ENCODE measurements at places on chromosomes 16 and 17.

- no peak for DNase-seq
These were observed 8.7 kb downstream of the FAM234A start for GRCh38 chr16:243348-243747.

DNA sequence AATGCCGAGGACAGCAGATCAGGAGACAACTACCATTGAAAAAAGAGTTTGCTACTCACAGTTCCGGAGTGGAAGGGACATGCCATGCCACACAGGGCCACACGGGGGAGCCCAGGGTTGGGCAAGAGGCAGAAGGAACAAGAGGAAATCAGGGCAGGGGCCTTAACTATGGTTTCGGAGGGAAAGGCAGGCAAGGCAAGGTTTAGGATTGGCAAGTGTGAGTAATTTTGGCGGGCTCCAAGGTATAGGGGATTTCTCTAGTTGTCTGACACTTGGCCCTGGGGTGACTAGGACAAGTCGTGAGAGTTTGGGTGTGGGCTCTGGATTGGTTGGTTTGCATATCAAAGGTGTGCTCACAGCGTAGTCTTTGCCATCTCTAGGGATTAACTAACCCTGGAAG lies 27.0 kb upstream of the NTN1 start:
- no peak for DNase-seq

DNA sequence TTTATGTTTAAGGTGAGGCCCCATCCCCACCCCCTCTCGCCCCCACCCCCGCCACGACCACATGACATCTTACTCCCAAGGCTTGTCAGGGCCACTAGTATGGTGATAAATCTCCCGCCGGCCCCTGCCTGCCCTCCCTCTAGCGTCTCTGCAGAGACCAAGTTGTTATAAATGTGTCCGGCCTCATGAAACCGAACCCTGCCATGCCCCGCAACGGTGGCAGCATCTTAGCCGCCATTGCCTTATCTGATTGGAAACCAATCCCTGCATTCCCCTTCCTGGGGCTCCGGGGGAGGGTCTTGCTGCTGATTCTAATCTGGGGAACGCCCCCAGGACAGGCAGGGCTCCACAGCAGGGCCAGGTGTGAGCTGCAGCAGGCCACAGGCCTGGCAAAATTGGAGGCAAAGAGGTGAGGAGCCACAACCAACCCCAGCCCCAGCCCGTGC lies 352.4 kb downstream of the C16orf95 start:
- no peak for DNase-seq

DNA sequence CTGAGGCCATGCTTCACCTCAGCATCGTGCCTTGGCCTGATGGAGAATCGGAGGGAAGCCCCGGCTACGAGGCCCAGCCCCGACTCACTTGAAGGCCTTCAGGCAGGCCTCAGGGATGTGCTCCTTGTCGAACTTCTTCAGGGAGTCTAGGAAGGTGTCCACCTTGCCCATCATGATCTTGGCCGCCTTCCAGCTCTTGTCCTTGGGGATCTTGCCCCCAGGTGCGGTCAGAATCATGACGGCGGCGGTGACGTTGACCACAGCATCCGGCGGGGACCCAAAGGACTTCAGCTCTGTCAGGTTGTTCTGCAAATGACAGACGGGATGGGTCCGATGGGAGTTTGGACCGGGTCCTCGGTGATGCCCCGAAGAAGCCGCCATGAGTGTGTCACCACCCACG lies 81.2 kb downstream of the PGS1 start:
- DNase-seq, result no peak

DNA sequence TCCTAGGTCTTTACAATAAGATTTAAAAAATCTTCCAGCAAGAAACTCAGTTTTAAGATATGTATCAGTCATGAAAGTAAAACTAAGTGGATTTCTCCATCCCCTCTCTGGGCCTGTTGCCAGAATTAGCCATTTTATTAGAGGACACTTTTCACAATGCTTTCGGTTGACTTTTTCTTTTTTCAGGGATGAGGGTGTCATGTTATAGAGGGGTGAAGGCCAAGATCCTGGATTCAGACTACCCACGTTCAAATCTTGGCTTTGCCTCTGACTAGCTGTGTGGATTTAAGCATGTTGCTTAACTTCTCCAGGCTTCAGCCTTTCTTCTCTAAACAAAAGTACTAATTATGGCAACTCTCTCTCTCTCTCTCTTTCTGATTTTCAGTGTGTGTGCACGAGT lies 111.7 kb upstream of the COX10 start:
- no peak for DNase-seq

- DNase-seq, result no peak
These were observed 47.8 kb downstream of the ANKFY1 start for GRCh38 chr17:4215882-4216570.

- no peak for DNase-seq
These were observed 82.6 kb downstream of the CDK5R1 start for GRCh38 chr17:32569171-32570080.

DNA sequence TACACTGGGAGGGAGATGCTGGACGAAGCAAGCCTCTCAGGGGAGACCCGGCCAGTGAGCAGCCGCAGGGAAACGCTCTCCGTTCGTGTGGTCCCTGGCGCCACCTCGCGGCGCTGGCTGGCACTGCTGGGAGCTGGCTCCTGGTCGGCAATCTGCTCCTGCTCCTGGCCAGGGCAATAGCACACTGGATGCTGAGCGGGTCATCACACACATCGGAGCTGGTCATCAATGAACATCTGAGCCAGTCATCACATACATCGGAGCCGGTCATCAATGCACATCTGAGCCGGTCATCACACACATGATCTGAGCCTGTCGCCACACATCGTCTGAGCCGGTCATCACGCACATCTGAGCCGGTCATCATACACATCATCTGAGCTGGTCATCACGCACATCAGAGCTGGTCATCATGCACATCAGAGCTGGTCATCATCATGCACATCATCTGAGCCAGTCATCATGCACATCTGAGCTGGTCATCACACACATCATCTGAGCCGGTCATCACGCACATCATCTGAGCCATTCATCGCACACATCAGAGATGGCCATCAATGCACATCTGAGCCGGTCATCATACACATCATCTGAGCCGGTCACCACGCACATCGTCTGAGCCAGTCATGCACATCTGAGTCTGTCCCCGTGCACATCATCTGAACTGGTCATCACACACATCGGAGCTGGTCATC lies 217.3 kb downstream of the RBFOX3 start:
- DNase-seq, result peak; percentile 59

- no peak for DNase-seq
These were observed 17.7 kb upstream of the CORO6 start for GRCh38 chr17:29640413-29640812.

GRCh38 chr16:72925631-72925979 lies 122.3 kb downstream of the ZFHX3 start:
- DNase-seq, result no peak

DNA sequence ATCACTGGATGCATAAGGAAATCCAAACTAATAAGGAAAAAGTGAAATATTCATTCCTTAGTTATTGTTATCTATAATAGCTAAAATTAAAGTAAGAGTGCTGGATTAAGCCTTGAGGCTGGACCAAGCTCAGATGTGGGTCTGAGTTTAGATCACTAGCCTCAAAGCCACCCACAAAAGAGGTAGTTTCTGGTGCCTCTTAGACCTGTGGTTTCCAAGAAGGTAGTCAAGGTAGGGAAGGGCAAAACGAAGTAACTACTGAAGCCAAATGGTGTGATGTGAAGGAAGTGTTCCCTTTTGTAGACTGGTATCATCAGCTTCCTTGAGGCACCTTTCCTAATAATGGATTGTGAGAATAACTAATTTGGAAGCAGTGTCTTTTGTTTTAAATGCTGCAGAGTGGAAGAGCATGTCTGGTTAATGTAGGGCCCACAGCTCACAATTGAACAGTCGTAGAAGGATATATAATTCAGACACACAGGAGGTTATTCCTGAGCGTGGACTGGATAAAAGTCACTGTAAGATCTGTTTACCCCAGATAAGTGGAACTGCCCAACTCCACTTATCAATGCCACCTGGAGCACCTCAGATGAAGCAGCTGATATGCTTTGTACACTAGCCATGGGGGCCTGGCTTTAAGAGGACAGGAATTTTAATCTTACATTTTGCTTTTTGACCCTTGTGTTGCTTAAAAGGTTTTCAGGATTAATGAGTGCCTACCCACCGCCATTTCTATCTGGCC lies 31.7 kb upstream of the LCMT1 start:
- no peak for DNase-seq

GRCh38 chr16:87298857-87299465 lies 18.2 kb downstream of the C16orf95 start:
- DNase-seq, result no peak
